Stimulated activated CD4-positive, alpha-beta T cell treated with anti-CD3 and anti-CD28 coated beads, Interleukin-4, amount 100 ng/mL, for 48 hours (primary cell): ENCODE measurements at places on chromosomes 5 and 9.

DNA sequence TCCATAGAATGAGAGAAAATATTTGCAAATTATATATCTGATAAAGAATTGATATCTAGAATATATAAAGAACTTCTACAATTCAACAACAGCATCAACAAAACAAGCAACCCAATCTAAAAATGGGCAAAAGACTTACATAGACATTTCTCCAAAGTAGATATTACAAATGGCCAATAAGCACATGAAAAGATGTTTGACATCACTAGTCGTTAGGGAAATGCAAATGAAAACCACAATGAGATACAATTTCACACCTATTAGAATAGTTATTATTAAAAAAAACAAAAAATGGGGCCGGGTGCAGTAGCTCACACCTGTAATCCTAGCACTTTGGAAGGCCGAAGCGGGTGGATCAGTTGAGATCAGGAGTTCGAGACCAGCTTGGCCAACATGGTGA, 24.4 kb downstream of the CATSPER3 start:
- no peak for DNase-seq

DNA sequence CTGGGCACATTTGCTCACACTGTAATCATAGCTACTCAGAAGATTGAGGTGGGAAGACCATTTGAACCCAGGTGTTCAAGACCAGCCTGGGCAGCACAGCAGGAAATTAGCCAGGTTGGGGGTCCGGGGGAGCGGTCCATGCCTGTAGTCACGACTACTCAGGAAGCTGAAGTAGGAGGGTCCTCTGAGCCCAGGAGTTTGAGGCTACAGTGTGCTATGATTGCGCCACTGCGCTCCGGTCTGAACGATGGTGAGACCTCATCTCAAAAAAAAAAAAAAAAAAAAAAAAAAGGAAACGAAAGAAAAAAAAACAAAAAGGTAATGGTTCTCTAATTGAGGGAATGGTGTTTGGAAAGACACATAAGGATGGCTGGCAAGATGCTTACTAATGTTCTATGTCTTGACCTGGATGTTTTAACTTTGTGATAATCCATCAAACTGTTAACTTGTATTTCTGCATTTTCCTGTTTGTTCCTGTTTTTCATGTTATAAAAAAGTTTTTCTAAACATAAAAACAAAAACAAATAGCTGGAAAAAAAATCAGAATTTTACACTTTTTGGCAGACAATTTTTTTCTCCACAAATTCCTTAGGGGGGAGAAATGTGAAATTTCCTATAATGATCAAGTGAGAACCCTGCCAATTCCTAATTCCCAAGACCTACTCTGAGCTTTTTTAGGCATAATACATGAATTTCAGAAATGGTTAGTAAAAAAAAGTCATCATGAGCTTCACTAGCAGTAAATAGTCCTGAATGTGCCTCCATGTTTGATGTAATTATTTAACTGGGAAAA, 96.9 kb downstream of the DENND1A start:
- no peak for DNase-seq

DNA sequence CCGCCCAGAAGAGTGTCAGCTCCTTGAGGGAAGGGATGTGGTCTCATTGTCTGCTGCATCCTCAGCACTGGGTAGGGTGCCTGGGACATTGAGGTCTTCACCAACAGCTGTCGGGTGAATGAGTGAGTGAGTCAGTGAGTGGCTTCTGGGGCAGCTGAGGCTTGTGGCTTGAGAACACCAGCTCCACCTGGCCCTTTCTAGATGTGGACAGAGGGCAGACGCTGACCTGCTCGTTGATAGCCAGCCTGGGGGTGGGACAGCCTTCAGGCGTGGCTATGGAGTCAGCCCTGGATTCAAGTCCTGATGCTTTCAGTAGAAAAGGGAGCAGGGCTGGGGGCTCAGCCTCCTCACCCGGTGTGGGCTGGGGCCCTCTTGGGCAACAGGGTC, 215.1 kb downstream of the C9orf50 start:
- DNase-seq = no peak

GRCh38 chr9:37974506-37975173, 70.7 kb upstream of the SLC25A51 start:
- DNase-seq = no peak

GRCh38 chr9:129664746-129665388, 580 bp upstream of the PRRX2 start:
- DNase-seq = no peak

- no peak for DNase-seq
These were observed 3.7 kb upstream of the SLC6A7 start for GRCh38 chr5:150186137-150186536.

- DNase-seq = no peak
These were observed 65.8 kb upstream of the PAPPA start for GRCh38 chr9:116087751-116088194.

DNA sequence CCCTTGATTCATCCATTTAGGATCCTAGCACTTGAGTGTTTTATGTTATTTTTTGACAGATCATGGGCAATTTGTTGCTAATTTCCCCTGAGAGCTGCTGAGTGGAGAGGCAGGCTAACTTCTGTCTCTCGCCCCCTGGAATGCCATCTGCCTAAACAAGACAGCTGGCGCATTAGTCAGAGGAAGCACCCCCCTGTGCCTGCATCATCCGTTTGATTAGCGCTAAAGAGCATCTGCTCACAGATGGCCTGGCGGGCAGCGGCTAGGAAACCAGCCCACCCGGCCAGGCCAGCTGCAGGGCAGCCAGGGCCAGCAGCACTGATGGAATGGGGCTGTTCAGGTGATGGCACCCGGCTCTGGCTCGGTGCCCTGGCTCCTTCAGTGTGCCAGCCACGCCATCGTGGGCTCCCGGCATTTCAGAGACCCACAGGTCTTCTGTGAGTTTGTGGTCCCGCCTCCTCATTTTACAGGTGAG, 22.9 kb upstream of the ASS1 start:
- DNase-seq = no peak

DNA sequence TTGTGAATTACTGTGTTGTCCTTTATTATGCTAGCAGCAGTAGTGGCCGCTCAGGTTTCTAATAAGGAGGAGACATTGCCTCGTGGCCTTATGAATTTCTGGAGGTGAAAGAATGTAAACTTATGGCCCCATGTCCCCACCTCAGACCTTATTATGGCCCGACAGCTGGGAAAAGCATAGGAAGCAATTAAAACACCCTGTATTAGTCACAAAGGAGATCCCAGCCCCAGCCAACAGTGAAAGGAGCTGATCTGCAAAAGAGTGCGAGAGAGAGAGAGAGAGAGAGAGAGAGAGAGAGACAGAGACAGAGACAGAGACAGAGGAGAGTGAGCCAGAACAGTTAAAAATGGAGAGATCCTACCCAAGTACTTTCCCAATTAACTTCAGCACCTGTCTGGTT, 269.3 kb downstream of the DMRT2 start:
- DNase-seq = no peak

DNA sequence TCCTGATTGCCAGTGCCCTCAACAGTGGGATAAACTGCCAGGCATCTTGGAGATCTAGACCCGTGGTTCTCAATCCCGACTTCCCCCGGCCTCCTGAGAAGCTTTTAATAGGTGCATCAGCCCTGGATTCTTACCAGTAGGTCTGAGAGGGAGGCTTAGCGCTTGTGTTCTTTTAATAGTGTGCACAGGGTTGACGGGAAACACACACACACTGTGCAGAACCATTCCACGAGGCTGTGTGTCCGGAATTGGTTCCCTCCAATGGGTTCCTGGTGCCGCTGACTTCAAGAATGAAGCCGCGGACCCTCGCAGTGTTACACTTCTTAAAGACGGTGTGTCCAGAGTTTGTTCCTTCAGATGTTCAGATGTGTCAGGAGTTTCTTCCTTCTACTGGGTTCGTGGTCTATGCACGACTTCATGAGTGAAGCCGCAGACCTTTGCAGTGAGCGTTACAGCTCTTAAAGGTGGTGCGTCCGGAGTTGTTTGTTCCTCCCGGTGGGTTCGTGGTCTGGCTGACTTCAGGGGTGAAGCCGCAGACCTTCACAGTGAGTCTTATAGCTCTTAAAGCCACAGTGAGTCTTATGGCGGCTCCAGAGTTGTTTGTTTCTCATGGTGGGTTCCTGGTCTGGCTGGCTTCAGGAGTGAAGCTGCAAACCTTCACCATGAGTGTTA, 46.6 kb upstream of the PRSS3 start:
- no peak for DNase-seq

GRCh38 chr5:64518793-64519192, 13.0 kb downstream of the RGS7BP start:
- DNase-seq = no peak

DNA sequence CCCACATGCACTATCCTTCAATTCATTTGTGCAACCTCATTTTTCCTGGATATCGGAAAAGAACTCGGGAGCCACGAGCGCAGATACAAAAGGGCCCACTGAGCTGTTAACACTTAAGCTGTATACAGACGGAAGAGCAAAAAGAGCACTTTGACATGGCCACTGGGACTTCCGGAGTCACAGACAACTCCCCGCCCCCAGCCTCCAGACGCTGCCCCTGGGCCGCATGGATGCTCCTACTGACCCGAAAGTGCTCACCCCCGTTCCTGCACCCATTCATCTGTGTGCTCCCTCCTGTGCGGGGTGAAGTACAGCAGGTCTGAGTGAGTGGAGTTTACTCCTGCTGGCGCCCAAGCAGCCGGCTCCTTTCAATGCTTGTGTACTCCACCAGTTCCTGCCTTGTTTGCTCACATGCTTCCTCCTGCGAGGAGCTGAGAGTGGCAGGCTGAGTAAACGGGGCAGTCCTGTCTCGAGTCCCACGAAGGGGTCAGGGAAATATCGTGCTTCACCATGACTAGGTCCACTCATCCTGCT, 901.0 kb upstream of the CTNND2 start:
- no peak for DNase-seq
